Activated CD8-positive, alpha-beta memory T cell treated with anti-CD3 and anti-CD28 coated beads for 4 hours (primary cell): ENCODE measurements at places on chromosomes 16 and 17.

DNA sequence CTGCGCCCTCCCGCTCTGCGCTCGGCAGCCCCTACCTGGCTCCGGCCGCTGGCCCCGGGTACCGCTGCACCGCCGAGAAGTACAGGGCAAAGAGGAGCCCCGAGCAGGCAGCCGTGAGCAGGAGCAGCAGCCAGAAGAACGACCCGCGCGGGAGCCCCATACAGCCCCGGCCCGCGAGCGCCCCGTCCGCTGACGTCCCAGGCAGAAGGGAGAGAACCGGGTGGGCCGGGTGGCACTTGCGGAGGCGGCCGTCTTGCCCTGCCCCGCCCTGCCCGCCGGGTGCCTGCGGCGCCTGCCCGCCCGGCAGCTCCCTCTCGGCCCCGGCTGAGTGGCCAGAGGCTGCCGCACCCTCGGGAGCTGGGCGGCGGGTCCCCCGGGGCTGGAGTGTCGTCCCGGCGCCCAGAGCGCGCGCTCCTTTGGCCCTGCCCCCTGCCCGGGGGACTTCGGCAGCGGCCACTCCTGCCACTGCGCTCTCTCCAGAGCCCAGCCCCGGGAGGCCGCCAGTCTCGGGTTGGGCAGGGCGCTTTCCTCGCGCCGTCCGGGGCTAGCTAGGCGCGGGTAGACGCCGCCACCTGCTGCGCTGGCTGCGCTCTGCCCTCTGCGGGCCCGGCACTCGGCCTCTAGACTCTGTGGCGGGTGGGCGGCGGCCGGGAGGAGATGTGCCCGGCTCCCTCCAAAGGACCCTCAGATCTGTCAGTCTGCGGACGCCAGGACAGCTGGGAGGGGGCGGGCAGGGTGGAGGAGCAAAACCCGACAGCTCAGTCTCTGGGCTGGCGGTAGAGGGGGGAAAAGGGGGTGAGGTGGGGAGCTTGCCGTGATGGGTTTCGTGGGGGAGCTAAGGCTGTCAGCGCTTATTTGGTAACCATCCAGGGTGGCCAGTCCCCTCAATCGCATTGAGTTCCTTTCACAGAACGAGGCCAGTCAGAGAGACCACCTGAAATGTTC lies at the start of gene ST6GALNAC2:
Gene ST6GALNAC2 (minus strand): TSS at position 212 of the 945 bp plus-strand sequence. CDS start 52 bp downstream, at position 160.
- DNase-seq = no peak

DNA sequence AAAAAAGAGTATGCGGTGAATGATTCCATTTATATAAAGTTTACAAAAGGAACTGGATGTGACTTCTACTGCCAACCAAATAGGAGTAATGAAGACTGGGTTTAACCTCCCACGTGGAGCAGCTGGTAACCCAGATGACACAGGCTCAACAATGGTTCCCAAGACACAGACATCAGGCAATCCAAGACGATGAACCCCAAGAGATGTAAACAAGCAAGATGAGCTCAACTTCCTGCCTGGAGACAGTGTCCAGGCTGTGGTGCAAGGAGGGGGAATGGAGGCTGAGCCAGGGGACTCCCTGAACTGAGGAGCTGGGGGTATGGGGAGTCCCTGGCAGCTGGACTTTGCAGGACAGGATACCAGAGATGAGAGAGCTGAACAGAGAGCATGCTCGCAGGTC lies 104.7 kb downstream of the LITAF start:
- DNase-seq = no peak

DNA sequence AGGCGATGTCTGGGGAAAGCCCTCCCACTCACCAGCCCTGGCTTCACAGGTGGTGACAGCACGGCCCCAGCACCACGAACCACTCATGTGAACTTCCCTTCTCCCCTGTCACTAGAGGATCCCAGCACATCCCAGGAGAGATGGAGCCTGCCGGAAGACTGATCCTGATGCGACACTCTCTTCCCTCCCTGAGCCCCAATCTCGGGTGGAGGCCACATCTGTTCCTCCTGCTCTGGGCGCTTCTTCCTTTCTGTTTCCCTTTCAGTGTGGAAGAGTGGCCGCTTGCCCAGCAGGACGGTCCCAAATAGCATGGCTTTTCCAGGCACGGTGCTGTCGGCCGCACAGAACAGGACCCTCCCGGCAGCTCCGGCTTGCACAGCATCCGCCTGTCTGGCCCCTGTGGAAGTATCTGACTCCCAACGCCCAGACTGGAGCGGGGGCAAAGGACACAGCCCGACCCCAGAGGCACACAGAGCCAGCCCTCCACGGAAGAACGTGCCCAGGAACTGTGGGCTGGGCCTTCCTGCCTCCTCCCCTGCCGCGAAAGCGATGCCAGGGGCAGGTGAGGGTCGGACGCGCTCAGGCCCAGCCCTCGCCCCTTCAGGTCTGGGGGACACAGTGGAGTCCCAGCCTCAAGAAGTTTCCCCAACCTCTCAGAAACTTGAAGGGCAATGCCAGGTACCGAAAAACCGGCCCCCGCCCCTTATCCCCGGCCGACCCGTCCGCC lies 37.6 kb downstream of the CBFA2T3 start:
- DNase-seq = no peak

DNA sequence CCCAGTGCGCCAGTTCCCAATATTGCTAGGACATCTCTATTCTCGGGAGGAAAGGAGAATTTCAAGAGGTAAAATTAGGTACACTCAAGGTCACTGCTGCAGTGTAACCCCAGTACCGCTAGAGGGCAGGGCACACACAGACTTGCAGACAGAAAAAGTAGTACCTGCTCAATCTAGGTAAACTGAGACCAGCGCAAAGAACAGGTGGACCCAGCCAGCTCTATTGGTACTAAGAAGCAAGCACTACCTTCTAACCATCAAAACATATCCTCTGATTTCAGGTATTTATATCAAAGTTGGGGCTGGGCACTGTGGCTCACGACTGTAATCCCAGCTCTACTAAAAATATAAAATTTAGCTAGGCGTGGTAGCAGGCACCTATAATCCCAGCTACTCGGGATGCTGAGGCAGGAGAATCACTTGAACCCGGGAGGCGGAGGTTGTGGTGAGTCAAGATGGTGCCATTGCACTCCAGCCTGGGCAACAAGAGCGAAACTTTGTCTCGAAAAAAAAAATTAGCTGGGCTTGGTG lies 3.6 kb upstream of the WDR81 start:
- no peak for DNase-seq

DNA sequence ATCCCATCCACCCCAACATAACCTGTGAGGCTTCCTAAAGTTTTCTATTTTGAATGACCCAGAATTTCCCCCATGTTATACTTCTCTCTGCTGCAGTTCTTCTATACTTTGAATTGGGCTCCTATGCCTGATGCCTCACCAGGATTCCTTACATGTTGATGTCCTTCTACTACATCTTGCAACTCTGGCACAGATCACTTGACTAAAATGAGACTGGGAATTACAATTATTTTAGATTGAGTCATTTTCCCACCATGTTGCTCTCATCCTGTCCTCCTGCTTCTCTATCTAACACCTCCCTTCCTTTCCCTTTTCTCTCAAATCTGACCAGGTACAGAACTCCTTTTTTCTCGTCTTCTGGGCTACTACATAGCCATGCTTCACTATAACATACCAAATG lies 314.0 kb upstream of the KCNJ16 start:
- no peak for DNase-seq

GRCh38 chr17:28741358-28742349 lies 2.2 kb upstream of the TRAF4 start:
- DNase-seq = no peak

GRCh38 chr17:16122697-16123434 lies 92.5 kb downstream of the NCOR1 start:
- no peak for DNase-seq

DNA sequence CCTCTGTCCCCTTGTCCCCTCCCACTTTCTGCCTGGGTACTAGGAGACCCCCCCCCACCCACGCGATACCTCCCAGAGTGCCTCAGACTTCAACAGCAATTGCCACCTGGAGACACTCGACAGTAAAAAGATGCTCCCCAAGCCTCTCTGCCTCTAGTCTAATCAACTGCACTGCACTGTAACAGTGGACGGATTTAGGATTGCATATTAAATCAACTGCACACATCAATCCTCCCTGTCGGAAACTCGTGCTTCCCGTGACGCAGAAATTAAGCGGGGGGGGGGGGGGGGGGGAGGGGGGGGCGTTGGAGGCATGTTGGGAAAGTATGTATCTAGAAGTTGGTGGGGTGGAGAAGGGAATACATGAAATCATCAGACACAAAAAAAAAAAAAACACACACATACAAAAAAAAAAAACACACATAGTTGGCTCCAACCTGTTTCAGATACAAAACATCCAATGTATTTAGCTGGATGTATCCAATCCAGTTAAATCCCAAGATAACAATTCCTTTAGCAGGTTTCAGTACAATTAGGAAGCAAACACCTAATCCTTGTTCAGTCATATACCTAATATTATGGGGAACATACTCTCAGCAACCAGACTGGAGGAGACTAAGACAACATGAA lies 29.7 kb downstream of the FAM222B start:
- DNase-seq = no peak

- peak; percentile 27 for DNase-seq
Observed at GRCh38 chr17:80720610-80721577, 176.3 kb downstream of the RPTOR start.

GRCh38 chr17:82780971-82781893 lies 29.4 kb downstream of the TBCD start:
- no peak for DNase-seq

DNA sequence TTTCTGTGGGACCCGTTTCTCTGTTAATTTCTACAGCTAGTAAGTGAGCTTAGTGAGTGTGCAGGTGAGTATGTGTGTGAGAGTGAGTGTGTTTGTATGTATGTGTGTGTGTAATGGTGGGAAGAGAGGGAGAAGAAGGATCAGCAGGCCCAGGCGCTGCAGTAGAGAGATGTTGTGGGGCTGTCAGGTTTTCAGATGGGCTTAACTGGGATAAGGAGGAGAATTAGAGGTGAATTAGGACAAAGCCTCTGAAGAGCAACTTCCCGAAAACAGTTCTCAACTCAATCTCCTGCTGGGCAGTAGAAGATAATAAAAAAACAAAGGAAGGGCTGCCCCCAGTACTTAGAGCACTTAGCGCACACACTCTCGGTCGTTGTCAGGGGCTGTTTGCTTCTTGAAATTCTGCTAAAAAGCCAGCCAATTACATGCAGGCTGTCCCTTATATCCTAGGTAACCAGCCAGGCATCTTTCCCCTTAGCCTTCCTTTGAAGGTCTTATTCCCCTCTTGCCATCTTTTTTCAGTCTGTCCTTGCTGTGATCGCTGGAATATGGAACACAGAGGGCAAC lies 63.4 kb downstream of the CLEC16A start:
- no peak for DNase-seq

GRCh38 chr17:74635418-74635817 lies 11.9 kb upstream of the CD300E start:
- DNase-seq = no peak

DNA sequence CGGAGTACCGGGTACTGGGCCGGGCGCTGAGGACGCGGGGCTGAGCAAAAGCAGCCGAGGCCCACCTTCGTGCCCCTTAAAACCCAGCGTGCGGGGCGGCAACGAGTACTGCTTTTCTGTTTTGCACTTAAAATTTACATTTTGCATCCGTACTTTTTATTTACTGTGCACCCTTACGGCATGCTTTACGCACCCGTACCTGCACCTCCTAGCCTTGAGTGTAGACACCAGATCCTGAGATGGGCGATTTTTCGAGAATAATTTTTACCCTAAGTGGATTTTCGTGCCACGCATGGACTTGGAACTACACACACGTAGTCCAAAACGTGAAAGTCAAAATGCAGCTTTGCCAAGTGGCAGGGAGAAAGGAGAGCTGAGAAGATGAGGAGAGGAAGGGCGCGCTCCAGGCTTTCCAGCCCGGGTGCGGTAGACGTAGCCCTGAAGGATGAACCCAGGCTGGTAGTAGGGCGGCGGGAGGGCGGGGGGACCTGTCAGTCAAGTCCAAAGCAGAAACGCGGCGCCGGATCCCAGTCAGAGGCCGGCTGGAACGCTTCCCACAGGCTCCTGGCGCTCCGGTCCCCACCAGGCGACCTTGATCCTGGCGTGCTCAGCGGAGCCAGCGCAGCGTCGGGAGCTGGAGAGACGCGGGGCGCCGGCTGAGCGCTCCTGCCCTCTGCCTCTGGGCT lies 1.2 kb upstream of the CBLN1 start:
- DNase-seq = no peak

DNA sequence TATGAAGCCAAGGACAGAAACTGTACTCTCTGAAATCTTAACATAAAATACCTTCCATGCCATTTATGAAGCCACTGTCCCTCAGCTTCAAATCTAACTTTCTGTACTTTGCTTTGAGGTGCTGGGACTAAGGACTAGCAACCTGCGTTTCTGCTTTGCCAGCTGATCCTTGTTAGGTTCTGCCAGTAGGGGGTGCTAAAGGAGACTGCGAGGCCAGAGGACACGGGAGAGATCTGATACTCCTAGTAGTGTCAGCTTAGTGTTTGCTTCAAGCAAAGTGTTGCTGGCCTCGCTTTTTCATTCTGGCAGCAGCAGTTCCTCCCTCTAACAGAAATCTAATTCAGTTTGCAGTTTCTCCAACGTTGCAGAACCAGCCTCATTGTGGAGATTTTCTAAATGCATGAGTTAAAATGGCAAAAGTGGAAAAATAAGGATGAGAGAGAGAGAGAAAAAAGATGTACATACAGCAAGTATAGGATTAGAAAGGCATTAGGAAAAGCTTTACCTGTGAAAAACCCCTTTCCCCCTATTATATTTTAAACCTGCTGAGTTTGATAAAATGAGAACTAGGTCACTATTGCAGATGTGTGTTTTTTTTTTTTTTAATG lies 297.5 kb downstream of the CA10 start:
- no peak for DNase-seq

DNA sequence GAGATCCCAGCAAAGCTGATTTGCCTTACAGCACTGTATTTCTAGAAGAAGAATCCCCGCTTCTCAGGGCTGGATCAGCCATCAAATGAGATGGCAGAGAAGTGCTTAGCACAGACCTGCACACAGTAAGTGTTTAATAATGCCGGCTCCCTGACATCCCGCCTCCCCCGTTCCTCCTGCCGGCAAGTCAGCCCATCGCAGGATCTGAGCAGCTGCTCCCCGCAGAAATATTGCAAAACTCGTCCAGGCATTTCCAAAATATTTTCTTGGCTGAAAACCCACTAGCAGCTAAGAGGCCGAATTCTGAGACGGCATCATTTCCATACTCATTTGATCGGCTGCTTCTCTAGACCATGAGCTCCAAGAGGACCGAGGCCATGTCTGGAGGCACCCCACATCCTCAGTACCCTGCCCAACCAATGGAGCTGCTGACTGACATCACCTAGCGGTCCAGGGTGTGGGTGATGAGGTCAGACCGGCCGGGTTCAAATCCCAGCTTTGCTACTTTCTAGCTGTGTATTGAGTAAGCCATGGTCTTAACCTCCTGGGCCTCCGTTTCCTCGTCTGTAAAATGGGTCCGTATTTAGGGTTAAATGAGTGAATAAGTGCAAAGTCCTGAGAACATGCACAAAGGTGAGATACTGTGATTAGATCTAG lies 251.5 kb downstream of the KATNIP start:
- no peak for DNase-seq

GRCh38 chr17:82977606-82978005 lies 101.8 kb upstream of the METRNL start:
- no peak for DNase-seq

- no peak for DNase-seq
Observed at GRCh38 chr16:19316846-19317245, 31.3 kb downstream of the CLEC19A start.

GRCh38 chr17:73575470-73576221 lies 68.6 kb downstream of the SDK2 start:
- no peak for DNase-seq
